ENCODE measurements at places on chromosomes 16 and 17.

DNA sequence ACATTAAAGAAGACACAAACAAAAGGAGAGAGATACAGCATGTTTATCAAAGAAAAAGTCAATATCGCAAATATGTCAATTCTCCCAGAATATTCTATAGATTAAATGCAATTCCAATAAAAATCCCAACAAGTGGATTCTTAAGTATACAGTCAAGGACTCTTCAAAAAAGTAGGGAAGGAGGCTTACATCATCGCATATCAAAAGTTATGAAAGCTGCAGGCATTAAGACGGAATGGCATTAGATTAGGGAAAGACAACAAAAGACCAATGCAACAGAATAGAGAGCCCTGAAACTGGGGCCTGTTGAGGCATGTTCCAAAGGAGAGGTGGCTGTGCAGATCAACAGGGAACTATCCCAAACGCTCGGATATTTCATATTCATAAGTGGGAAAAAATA, 76.0 kb downstream of the MARCHF10 start:
- DNase-seq: no peak

DNA sequence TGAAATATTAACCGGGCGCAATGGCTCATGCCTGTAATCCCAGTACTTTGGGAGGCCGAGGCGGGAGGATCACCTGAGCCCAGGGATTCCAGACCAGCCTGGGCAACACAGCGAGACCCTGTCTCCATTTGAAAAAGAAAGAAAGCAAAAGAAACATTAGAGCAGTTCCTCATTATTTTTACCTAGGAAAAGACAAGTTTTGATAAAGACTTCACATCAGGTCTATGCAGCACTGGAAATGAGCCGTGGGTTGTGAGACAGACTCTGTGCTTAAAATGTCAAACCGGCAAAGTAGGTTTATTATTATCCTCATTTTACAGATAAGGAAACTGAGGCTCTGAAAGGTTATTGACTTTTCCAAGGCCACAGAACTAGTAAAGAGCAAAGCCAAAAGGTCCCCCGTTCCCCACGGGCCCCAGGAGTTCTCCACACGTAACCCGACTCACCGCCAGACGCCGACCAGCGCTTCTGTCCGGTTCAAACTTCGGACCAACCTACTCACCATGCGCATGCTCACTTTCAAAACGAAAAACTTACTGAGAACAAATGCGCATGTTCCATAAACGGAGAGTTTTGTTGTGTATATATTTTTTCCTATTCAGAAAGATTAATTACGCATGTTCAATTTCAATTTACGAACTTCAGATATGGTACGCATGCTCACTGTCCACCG, 356 bp downstream of the TUBD1 start:
- no peak for DNase-seq

DNA sequence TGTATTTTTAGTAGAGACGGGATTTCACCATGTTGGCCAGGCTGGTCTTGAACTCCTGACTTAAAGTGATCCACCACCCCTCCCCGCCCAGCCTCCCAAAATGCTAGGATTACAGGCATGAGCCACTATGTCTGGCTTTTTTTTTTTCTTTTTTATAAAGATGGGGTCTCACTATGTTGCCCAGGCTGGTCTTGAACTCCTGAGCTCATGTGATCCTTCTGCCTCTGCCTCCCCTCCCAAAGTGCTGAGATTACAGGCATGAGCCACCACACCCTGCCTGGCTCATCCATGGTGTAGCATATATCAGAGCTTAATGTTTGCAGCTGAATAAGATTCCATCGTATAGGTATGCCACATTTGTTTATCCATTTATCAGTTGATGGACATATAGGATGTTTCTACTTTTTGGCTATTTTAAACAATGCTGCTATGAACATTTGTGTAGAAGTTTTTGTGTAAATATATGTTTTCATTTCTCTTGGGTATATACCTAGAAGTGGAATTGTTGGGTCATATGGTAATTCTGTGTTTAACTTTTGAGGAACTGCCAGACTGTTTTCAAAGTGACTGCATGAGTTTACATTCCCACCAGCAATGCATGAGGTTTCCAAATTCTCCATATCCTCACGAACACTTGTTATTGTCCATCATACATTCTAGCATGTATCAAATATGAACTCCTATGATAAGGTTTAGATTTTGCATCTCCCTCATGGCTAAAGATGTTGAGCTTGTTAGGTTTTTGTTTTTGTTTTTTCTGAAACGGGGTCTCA, 55.7 kb upstream of the HAS3 start:
- no peak for DNase-seq

DNA sequence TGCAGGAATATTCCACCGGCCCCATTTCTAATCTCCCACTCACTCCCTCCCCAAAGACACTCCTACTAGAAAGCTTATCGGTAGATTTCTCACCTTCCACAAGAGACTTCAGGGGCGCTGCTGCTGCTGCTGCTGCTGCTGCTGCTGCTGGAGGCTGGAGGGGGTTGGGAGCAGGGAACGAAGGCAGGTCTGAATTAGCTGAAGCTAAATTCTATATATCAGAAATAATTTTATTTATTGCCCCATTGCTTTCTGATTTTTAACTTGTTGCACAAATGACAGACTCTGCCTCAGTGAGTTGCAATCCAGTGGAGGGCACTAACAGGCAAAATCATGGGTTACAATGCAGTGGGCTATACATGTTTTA, 25.8 kb upstream of the HLF start:
- DNase-seq: no peak

DNA sequence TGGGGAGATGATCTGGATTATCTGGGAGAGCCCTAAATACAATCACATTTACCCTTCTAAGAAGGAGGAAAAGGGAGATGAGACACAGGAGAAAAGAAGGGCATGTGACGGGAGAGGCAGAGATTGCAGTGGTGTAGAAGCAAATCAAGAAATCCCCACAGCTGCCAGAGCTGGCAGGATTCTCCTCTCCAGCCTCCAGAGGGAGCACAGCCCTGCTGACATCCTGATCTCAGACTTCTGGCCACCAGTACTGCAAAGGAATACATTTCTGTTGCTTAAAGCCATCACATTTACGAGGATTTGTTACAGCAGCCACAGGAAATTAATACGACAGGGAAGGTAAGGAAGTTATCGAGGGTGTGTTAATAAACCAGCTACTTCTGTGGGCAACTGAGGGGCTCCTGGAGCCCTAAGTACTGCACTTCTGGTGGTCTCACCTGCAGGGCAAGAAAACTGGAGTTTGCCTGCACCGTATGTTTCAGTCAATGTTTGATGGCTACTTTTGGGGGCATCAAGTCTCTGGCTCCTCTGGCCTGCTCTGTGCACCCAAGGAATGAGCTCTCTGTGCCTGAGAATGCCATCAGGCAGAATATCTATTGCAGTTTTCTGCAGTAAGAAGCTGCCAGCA, 22.9 kb upstream of the CDH13 start:
- DNase-seq: peak; percentile 77

GRCh38 chr16:67928561-67929364, 2.9 kb downstream of the CTRL start:
- DNase-seq: peak; percentile 88

DNA sequence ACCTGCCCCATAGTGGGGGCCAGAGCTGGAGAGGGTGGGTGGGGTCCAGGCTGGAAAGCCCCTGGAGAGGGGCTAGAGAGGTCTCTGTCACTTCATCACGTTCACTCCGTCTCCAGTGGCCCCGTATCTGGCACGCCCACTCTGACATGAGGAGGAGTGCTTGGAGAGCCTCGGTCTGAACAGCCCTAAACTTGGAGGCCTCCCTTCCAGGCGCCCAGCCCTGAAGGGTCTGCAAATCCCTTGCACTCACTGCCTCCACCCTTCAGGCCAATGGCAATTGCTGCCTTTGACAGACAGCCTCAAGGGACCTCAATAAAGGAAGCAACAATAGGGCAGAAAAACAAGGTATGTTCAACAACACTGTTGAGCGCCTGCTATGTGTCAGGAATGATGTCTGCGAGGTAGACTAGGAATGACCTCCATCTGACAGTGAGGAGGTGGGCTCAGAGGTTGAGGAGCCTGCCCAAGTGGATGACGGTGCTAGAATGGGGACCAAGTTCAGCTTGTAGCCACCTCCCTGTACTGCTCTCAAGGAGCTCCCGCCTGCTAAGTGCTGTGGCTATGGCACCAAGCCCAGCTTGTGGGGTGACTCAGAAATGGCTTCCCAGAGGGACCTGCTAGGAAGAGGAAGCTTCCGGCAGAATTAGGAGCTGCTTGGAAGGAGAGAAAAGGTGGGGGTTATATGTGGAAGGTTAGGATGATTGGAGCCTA, 2.9 kb upstream of the EPX start:
- peak; percentile 91 for DNase-seq

- DNase-seq: no peak
Measured at GRCh38 chr16:57830890-57831484, 28.7 kb upstream of the KIFC3 start.

DNA sequence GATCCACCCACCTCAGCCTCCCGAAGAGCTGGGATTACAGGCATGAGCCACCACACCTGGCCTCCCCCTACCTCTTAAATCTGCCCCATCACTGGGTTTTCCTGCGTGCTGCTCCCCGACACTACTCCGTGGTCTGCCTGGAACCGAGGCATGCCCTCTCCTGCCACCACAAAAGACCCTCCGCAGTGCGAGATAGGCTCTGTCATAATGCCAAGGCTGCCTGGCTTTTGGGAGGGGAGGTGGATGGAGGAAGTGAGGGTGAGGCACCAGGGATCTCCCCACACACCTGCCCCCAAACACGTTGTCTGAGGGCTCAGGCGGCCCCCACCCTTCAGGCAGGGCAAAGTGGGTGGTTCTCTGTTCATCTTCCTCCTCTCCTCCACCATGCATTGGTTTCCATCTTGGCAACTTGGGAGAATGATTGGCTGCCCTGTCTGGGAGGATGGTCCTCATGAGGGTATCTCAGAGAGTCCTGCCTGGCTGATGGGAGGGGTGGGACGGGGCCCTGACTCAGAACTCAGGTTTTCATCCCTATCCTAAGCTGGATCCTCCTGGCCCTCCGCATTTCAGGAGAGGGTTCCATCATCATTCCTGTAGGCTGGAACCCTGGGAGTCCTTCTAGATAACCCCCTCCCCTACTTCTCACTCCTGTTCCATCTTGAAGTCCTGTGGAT, 23.2 kb downstream of the IGFBP4 start:
- no peak for DNase-seq

DNA sequence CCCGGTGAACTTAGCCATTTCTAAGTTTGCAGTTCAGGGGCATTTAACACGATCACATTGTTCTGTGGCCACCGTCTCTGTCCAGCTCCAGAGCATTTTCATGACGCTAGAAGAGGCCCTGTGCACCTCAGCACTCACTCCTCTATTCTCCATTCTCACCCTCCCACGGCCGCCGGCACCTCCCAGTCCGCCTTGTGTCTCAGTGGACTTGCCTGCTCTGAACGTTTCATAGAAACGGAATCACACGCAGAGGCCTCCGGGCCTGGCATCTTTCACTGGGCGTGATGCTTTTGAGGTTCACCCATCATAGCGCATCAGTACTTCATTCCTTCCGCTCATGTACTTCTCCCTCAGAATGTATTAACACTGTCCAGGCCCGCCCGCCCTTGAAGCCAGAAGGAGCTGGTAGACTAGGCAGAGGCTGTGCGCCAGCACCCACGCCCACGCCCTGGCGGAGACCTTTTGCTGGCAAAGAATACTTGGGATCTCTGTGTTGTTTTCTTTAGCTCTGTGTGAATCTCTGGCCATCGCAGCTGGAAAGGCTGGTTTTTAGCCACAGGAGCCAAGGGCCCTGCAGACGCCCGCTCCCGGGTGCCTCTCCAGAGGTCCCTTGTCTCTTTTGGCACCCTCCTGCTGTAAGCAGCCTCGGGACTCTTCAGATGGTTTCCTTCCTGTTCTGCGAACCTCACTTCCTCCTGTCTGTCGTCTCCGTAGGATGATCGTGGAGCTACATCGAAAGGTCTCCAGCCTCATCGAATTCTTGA, 23.4 kb upstream of the JPT2 start:
- DNase-seq: no peak

DNA sequence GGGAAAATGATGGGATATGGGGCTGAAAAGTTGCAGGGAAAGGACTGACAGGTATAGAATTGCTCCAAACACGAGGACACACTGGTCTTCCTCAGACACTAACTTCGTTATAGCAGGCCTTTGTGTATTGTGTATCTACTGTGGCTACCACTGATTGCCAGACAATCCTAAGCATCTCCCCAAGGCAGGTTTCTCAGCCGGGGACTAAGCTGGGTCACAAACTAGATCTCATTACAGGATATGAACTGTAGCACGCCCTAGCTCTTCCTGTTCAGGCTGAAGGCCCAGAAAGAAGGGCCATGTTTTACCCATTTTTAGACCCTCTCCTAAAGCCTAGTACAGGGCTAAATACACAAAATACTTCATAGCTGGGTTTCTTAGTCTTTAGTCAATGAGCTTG, 5.1 kb upstream of the RANGRF start:
- no peak for DNase-seq

GRCh38 chr16:70782237-70782636, 18.7 kb downstream of the VAC14 start:
- DNase-seq: no peak

GRCh38 chr16:31199430-31200041, 3.0 kb downstream of the PYCARD start:
- no peak for DNase-seq

DNA sequence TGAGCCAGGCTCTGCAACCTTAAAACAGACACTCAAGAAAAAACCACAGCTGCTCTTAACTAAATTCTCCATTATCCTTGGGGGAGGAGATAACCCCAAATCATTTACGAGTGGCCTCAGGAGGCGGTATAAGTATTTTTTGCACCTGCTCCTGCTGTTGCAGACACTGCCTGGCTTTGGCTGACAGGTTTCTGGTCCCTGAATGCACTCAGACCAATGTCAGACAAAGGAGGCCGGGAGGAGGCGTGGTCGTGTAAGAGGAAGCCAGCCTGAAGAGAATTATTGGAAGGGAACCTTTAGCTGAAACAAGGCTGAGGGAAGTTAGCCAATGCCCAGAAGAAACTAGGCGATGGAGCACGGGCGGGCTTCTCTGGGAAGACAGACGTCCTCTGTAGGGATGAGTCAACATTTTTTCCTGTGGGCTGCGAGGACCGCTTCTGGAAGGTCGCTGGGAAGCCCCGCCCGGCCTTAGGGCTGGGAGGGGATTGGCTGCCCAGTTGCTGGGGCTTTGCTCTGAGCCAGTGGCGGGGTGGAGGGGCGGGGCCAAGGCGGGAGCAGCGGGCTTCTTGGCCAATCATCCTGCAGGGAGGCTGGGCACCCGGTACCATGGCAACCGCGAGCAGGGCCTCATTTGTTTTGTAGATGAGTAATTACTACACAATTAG, 82.3 kb downstream of the CCDC182 start:
- peak; percentile 99 for DNase-seq

DNA sequence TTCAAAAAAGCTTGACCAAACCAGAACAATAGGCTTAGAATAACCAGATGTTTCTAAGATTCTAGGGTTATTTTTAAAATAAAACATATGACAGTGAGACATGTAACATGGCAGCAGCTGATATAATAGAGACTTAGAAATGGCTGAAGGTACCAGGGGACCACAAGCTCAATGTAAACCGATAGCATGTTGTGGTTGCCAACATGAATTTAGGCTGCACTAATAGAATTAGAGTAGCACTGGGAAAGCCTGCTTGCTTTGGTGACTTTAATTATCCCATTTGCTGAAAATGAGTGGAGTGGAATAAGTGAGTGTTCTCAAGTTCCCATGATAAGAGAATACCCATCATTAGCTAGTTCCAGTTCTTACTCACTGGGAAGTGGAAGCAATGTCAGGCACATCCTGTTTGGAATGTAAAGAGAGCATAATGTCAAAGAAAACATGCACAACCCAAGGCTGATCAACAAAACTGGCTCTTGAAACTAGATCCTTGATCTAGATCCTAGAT, 621.2 kb upstream of the CDH5 start:
- DNase-seq: no peak

- no peak for DNase-seq
Measured at GRCh38 chr17:79029327-79030009, 5.5 kb downstream of the C1QTNF1 start.
